ENCODE measurements at places on chromosomes 7 and 10.

GRCh38 chr7:34133983-34134782 lies 228.8 kb downstream of the BMPER start:
- no peak for DNase-seq

GRCh38 chr7:30938435-30939316 lies 25.1 kb upstream of the GHRHR start:
- peak; percentile 43 for DNase-seq

GRCh38 chr10:70379581-70380176 lies 2.7 kb downstream of the LRRC20 start:
- no peak for DNase-seq

DNA sequence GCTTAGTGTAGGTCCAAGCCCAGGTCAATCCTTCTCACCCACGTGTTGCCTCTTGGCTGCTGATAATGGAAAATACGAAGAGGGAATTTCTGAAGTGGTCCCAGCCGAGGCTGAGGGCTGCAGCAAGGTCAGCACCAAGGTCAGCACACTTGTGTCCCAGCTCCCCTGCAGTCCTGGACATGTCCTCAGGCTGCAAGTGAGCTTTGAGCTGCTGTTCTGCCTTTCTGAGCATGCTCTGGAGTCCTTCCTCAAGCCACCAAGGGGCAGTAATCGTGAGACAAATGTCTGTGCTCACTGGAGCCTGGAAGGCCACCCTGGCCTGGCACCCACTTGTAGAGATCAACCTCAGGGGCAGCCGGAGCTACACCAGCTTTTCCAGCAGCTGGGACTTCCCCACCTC lies 28.3 kb downstream of the DRGX start:
- no peak for DNase-seq

DNA sequence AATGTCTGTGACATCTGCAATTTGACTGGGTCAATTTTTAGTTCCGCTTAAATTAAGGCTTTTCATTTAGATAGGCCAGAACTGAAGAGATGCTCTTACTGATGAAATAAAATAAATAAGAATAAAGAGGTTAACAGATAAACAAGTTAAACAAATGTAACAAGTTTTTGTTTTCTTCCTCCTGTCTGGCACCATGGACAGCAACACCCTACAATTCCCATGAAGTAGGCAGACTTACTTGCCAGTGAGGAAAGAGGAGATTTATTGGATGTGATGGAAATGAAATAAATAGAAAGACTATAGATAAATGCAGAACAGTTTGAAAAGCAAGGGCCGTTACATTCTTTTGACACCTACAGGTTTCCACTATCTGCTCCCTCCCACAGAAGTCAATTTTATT lies 118.5 kb downstream of the AMPH start:
- no peak for DNase-seq

DNA sequence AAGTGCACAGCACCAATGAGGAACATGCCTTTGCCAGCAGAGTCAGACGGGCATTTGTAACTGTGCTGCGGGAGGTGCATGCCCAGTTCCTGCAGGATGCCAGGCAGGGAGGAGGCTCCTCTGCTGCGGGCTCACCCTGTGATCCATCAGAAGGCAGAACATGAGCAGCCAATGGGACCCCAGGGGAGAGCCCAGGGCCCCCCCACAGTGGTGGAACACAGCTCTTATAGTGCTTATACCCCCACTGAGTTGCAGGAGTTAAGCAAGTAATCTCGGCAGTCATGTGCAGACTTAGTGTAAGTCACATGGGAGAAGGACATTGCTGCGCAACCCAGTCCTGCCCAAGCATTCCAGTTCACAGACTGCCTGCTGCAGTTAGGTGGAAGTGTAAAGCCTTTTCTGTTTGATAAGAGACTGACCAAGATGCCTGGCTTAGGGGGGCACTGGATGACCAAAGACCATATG lies 120.3 kb upstream of the TMEM106B start:
- DNase-seq: no peak

GRCh38 chr10:60714233-60714632 lies 64.0 kb upstream of the CDK1 start:
- DNase-seq: no peak

- DNase-seq: no peak
These were observed 5.4 kb downstream of the LOXL4 start for GRCh38 chr10:98262571-98262970.

DNA sequence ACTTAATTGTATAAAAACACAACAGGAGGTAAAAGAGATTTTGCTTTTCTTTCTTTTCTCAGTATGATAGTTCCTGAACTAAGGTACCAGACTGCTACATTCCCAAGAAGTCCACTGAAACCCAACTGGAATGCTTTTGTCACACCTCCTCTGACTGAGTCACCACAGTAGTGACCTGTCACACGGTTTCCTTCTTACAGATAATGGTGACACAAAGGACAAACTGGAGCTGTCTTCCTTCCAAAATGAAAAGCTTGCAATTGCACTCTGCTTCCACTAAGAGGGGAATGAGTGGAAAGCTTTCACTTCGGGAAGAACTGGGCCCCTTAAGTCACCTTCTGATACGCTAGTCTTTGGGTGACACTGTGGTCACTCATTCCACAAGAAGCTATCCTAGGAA lies 122.2 kb downstream of the KMT2E start:
- no peak for DNase-seq

DNA sequence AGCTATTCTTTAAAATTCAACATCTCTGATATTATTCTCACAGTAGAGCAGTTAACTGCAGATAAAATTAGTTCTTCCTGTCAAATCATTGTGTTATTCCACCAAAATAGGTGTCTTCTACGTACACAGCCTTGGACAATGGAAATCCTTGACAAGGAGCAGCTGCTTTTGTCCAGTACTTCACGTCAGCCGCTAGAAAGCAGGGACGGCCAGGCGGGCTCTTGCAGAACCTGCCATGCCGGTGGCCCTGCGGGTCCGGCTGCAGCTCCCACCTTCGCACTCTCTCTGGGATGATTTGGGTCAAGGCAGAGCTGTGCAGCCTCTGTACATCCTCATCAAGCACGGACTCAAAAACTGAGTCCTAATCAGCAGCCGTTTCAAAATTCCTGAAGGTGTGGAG lies 2.2 kb upstream of the FOXI2 start:
- DNase-seq: no peak

DNA sequence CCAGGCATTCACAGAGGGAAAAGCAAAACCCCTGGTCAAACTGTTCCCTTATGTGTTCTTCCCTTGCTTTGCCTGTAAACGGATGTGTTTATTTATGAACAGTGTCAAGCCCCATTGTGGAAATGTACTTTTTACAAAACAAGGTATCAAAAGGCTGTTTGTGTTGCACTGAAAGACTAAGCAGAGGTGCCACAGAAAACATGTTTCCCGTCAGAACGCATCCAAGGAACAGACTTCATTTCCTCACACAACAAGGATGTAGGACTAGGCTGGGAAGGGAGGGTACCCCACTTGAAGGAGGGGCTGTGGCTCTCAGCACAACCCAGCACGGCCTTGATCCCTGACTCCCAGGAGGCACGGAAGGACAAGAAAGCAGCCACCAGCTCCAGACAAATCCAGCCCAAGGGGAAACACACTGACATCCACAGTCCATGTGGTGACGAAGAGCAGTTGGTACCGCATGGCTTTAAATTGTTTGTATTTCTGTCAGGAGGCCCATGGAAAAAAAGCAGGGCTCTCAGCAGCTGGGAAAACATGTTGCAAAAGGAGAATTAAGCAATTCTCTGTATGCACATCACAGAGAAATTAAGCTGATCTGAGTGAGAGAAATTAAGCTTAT lies 85.6 kb downstream of the RNF216 start:
- DNase-seq: no peak

DNA sequence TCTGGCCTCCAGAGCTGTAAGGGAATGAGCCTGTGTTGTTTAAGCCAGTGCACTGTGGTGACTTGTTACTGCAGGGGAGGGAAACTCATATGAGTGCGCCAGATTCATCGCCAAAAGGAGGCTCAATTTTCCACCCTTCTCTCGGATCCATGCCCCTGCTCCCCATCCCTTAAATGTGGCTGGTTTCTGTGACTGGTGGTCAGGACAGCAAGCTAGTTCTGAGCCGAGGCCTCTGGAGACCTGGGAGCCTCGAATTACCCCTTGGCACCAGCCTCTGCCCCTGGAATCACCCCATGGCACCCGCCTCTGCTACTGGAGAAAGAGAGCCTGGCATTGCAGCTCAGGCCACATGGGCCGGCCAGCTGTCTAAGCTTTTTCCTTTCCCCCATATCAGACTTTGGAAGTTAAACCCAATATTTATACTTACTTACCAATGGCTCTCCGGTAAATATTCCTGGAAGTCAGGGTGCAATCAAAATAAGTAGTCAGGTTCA lies 39.9 kb upstream of the RBM33 start:
- DNase-seq: no peak

DNA sequence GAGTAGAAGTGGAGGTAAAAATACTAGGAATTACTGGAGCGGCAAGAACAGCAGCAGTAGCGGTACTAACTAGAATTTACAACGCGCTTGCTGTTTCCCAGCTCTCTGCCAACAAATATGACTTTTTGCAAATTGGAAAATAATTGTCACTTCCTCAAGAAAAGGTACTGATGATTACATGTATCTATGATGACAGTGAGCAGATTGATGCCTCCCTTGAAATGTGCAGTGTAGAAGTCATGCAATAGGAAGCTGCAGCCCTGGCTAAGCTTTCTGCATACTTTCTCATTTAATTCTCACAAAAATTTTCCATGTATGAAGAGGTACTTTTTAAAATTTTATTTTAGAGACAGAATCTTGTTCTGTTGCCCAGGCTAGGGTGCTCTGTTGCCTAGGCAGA lies 49.9 kb downstream of the ANK3 start:
- DNase-seq: no peak

GRCh38 chr10:76012716-76013327 lies 581.4 kb downstream of the LRMDA start:
- DNase-seq: no peak

DNA sequence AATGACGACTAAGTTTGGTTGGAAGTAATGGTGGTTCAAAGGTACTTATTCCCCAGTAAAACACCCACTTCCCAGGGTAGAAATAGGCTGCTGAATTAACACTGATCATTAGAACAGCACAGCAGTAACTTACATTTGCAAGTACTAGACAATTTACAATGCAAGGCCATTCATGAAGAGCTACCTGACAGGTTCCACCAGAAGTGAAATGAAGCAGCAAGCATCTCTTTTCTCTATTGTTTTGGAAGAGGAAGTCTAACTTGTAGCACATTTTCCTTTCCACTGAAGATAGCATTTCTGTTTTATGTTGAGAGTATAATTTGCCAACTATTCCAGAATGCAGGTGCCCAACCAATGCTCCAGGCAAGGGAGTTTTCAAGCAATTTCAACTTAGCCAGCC lies 145.9 kb downstream of the CREB5 start:
- DNase-seq: no peak

GRCh38 chr10:48234295-48234694 lies 40.2 kb downstream of the FRMPD2 start:
- DNase-seq: no peak

DNA sequence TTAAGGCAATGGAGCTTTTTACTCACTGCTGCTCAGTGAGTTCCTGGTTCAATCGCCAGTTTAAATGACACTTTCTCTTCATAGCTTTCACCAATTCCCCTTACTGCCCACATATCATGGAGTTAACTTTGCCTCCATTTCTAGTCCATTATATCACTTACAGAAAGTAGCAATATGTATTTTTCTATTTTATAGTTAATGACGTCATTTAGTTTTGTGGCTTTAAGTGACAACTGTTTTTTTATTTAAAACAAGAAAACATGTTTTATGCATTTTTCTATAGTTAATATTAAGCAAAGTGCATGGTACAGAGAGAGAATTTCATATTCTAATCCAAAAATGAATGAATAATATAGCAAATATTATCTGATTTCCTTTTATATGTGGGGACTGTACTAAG lies 363.3 kb downstream of the CDC14C start:
- no peak for DNase-seq

GRCh38 chr7:90433221-90433620 lies 30.0 kb downstream of the CLDN12 start:
- DNase-seq: no peak

DNA sequence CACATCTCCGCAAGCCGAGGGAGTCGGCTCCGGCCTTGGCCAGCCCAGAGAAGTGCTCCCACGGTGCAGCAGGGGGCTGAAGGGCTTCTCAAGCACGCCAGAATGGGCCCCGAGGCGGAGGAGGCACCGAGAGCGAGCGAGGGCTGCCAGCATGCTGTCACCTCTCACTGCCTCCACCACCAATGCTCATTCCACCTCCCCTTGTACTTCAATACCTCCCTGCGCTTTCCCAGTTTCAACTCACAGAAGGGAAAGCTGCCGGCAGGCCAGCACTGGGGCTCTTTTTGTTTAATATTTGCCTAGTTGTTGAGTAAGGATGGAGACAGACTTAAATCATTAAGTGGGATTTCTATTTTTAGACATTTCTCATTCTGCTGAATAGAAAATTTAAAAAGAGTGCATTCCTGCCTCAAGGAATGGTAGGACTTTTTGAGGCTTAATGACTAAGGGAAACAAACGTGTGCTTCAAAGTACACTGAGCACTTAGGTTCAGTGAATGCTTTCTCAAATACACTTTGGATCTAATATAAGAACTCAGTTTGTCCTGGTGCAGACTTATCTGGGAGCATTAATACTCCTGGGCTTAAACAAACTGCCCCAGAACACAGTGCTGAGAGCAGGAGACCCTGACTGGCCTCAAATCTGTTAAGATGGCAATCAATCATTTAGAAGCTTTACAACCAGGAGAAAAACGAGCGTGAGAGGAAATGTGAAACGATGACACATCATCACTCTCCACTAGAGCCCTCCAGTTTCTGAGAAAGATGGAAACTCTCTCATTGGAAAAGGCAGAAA lies 131.2 kb downstream of the RALA start:
- DNase-seq: no peak

GRCh38 chr7:75696263-75697037 lies 42.3 kb downstream of the HIP1 start:
- no peak for DNase-seq

DNA sequence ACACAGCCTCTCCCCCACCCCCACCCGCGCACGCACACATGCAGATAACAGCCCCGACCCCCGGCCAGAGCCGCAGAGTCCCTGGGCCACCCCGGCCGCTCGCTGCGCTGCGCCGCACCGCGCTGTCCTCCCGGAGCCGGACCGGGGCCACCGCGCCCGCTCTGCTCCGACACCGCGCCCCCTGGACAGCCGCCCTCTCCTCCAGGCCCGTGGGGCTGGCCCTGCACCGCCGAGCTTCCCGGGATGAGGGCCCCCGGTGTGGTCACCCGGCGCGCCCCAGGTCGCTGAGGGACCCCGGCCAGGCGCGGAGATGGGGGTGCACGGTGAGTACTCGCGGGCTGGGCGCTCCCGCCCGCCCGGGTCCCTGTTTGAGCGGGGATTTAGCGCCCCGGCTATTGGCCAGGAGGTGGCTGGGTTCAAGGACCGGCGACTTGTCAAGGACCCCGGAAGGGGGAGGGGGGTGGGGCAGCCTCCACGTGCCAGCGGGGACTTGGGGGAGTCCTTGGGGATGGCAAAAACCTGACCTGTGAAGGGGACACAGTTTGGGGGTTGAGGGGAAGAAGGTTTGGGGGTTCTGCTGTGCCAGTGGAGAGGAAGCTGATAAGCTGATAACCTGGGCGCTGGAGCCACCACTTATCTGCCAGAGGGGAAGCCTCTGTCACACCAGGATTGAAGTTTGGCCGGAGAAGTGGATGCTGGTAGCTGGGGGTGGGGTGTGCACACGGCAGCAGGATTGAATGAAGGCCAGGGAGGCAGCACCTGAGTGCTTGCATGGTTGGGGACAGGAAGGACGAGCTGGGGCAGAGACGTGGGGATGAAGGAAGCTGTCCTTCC lies 620 bp downstream of the EPO start:
- DNase-seq: no peak

- peak; percentile 44 for DNase-seq
These were observed 52.8 kb downstream of the ARHGAP22 start for GRCh38 chr10:48551861-48552591.
